Muscle of arm (tissue), 14 donors: ENCODE measurements at places on chromosomes 6 and 20. TPM values are rescaled to one million over a fixed set of nuclear protein-coding genes. Genes with fewer than 3 reads are reported as not detected.

The KCNK15 gene
- polyA plus RNA-seq = 0.22 TPM

The MAFB gene
- polyA plus RNA-seq = 10.2 TPM

GRCh38 chr6:38871741-38872568, 156.8 kb downstream of the DNAH8 start:
- peak; percentile 55 for DNase-seq

DNA sequence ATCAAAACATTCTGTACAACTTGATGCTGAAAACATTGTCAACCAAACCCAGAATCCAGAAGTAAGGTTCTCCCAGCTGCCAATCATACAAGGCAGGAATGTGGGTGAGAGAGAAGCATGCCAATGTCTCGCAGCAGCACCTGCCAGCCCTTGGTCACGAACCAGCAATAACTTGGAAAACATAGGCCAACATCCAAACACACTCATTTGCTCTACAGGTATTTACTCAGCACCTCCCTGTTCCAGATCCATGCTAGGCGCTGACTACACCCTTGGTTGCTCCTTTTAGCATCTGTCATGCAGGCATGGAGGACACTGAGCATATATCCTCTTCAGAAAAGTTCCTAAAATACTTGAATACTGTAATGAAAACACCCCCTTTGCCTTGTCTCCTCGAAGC, 63.6 kb downstream of the FAXC start:
- DNase-seq = no peak

The VSX1 gene
- not detected for polyA plus RNA-seq

The TP53RK gene
- polyA plus RNA-seq = 10.6 TPM

DNA sequence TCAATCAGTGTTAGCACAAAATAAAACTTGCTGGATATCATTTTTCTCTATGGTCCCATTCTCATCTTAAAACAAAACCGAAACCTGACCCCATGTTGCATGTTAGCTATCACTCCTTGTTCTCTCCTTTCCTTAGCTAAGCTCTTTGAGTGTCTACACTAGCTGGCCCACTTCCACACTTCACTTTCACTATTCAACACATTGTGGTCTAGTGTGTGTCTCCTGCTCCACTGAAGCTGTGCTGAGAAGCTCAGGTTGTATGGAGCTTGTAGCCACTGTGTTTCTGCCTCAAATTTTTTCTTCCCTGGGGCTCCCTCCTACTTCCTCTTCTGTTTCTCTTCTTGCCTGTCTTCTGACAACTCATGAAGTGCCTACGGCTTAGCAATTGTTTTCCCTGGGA, 223.0 kb downstream of the NKAIN2 start:
- no peak for DNase-seq
